ENCODE measurements at places on chromosomes 3 and 15. TPM values are rescaled to one million over a fixed set of nuclear protein-coding genes. Genes with fewer than 3 reads are reported as not detected.

Gene GNB4
- total RNA-seq = 3.4 TPM

Gene TNFAIP8L3
- total RNA-seq = not detected

- no peak for DNase-seq
- H3K36me3 ChIP-seq = peaks cover 6% of the 10 kb centered on the region
- no peak overlapping the region for H3K27ac ChIP-seq
Observed at GRCh38 chr15:40543631-40544294, 21.1 kb downstream of the CCDC32 start.

GRCh38 chr15:95872366-95872771 lies 458.1 kb upstream of the NR2F2 start:
- H3K27me3 ChIP-seq = no peaks in the 10 kb centered on the region
- no peaks in the 10 kb centered on the region for H3K36me3 ChIP-seq
- peaks cover 35% of the 10 kb centered on the region for H3K4me1 ChIP-seq
- peak overlapping the region; percentile 59 for H3K27ac ChIP-seq
- no peak for DNase-seq

- no peak overlapping the region for H3K4me3 ChIP-seq
- no peaks in the 10 kb centered on the region for H3K4me1 ChIP-seq
- no peaks in the 10 kb centered on the region for H3K36me3 ChIP-seq
- DNase-seq = no peak
- H3K27ac ChIP-seq = no peak overlapping the region
- H3K27me3 ChIP-seq = no peaks in the 10 kb centered on the region
Observed at GRCh38 chr3:124576565-124577493, 153.4 kb upstream of the UMPS start.

- DNase-seq = no peak
- no peak overlapping the region for H3K4me3 ChIP-seq
- no peaks in the 10 kb centered on the region for H3K36me3 ChIP-seq
- H3K27me3 ChIP-seq = no peaks in the 10 kb centered on the region
- H3K4me1 ChIP-seq = no peaks in the 10 kb centered on the region
Observed at GRCh38 chr15:74212494-74212893, 9.9 kb upstream of the STRA6 start.

- no peak overlapping the region for H3K27ac ChIP-seq
- H3K36me3 ChIP-seq = no peaks in the 10 kb centered on the region
- H3K27me3 ChIP-seq = no peaks in the 10 kb centered on the region
- no peak overlapping the region for H3K4me3 ChIP-seq
- no peak for DNase-seq
Observed at GRCh38 chr15:88315221-88315878, 58.8 kb upstream of the NTRK3 start.

- H3K4me3 ChIP-seq = no peak overlapping the region
- H3K4me1 ChIP-seq = no peaks in the 10 kb centered on the region
- no peaks in the 10 kb centered on the region for H3K36me3 ChIP-seq
- no peak for DNase-seq
- no peaks in the 10 kb centered on the region for H3K27me3 ChIP-seq
- H3K27ac ChIP-seq = no peak overlapping the region
Observed at GRCh38 chr3:46672349-46672695, 21.2 kb downstream of the ALS2CL start.

Measured in natural killer cell (primary cell).